Aorta (tissue), 5 donors: ENCODE measurements at places on chromosomes 3 and 15. TPM values are rescaled to one million over a fixed set of nuclear protein-coding genes. Genes with fewer than 3 reads are reported as not detected.

The ALPK3 gene
- total RNA-seq: 86.8 TPM

The UPK1B gene
- not detected for total RNA-seq

The RFX7 gene
- 22.1 TPM for total RNA-seq

The PLA2G4B gene
- total RNA-seq: 6.7 TPM

The NR2F2 gene
- total RNA-seq: 102 TPM

The CD80 gene
- 1.8 TPM for total RNA-seq

The SYNPR gene
- not detected for total RNA-seq

The MAP1A gene
- total RNA-seq: 49.3 TPM

The COPS2 gene
- total RNA-seq: 69.3 TPM

The GPR149 gene
- not detected for total RNA-seq

The OR4F15 gene
- total RNA-seq: not detected

The PIAS1 gene
- 62.9 TPM for total RNA-seq

The IGSF10 gene
- 7.7 TPM for total RNA-seq

The AMT gene
- 3.6 TPM for total RNA-seq

The LDHAL6B gene
- not detected for total RNA-seq

The DUOXA2 gene
- not detected for total RNA-seq

The RTP4 gene
- total RNA-seq: 1.8 TPM

The CCR4 gene
- 0.42 TPM for total RNA-seq

The TTC21A gene
- 3.6 TPM for total RNA-seq

The PLCB2 gene
- total RNA-seq: 55.8 TPM

The ATP8B4 gene
- total RNA-seq: 43.9 TPM

The ZNF662 gene
- 13.0 TPM for total RNA-seq

The FEZF2 gene
- not detected for total RNA-seq
